ENCODE measurements at places on chromosomes 7 and 10. TPM values are rescaled to one million over a fixed set of nuclear protein-coding genes. Genes with fewer than 3 reads are reported as not detected.

The TMEM213 gene
- not detected for total RNA-seq

The POM121 gene
- total RNA-seq: 42.2 TPM

The MRLN gene
- total RNA-seq: not detected

The TSPAN12 gene
- total RNA-seq: not detected

The PRSS37 gene
- total RNA-seq: not detected

The STEAP4 gene
- total RNA-seq: not detected

The FOXI2 gene
- not detected for total RNA-seq

The EPHB6 gene
- total RNA-seq: 1.4 TPM

The H2BK1 gene
- not detected for total RNA-seq

The CPN1 gene
- not detected for total RNA-seq

The NUTM2B gene
- 0.88 TPM for total RNA-seq

The BBS9 gene
- total RNA-seq: 7.2 TPM

The ZNF727 gene
- not detected for total RNA-seq

The CHN2 gene
- 5.1 TPM for total RNA-seq

The TMEM176A gene
- not detected for total RNA-seq

The C10orf67 gene
- total RNA-seq: 0.21 TPM

The IDI2 gene
- total RNA-seq: not detected

The EBLN1 gene
- total RNA-seq: not detected

The MMP21 gene
- not detected for total RNA-seq

The TRIP6 gene
- 132 TPM for total RNA-seq

The ZC3HAV1L gene
- total RNA-seq: 10.9 TPM

The RAPGEF5 gene
- 1.9 TPM for total RNA-seq

The AKR1C8 gene
- not detected for total RNA-seq

The PAX4 gene
- not detected for total RNA-seq

The AP4M1 gene
- total RNA-seq: 13.5 TPM

The LDB1 gene
- 28.9 TPM for total RNA-seq

The HOXA6 gene
- 2.0 TPM for total RNA-seq

The SCART1 gene
- total RNA-seq: 1.3 TPM

The AUTS2 gene
- 1.8 TPM for total RNA-seq

The HELLS gene
- 12.1 TPM for total RNA-seq

The C10orf71 gene
- total RNA-seq: not detected

The ADAM12 gene
- total RNA-seq: 3.1 TPM

The IPMK gene
- 5.2 TPM for total RNA-seq

The RBAK gene
- 14.6 TPM for total RNA-seq

The ITPRID1 gene
- total RNA-seq: not detected

The UTF1 gene
- total RNA-seq: not detected

The DRGX gene
- total RNA-seq: not detected

The PAPSS2 gene
- total RNA-seq: 1.4 TPM

The TMEM270 gene
- not detected for total RNA-seq

The LBX1 gene
- total RNA-seq: not detected

The NSUN5 gene
- 52.9 TPM for total RNA-seq

The ADRA2A gene
- total RNA-seq: not detected

The BLNK gene
- total RNA-seq: 1.0 TPM

The SUV39H2 gene
- 16.0 TPM for total RNA-seq

The ACBD7 gene
- 0.63 TPM for total RNA-seq

The CDHR3 gene
- total RNA-seq: 0.19 TPM

The GPR26 gene
- total RNA-seq: not detected

The TRPV5 gene
- total RNA-seq: not detected

The ETV1 gene
- total RNA-seq: 5.9 TPM

Data from MCF 10A (cell line).